Camera-type eye (tissue), 1 donor: ENCODE measurements at places on chromosomes 12 and 14. TPM values are rescaled to one million over a fixed set of nuclear protein-coding genes. Genes with fewer than 3 reads are reported as not detected.

The TMBIM6 gene
- 310 TPM for total RNA-seq

The COCH gene
- total RNA-seq, result 37.7 TPM

The CCDC38 gene
- total RNA-seq, result 0.27 TPM

The AMDHD1 gene
- 5.8 TPM for total RNA-seq

The LALBA gene
- total RNA-seq, result not detected

The EML1 gene
- total RNA-seq, result 187 TPM

The AVPR1A gene
- 25.7 TPM for total RNA-seq

The P2RX2 gene
- not detected for total RNA-seq

The PELI2 gene
- 39.3 TPM for total RNA-seq

The TTC6 gene
- total RNA-seq, result 0.88 TPM

The PTPN21 gene
- 21.6 TPM for total RNA-seq

The SLC15A4 gene
- total RNA-seq, result 63.1 TPM

The BIN2 gene
- 4.2 TPM for total RNA-seq

The KRT6C gene
- not detected for total RNA-seq

The RERGL gene
- total RNA-seq, result 0.99 TPM

The RNF212B gene
- not detected for total RNA-seq

The LRRK2 gene
- total RNA-seq, result 19.8 TPM

The XPOT gene
- total RNA-seq, result 75.8 TPM

The VRTN gene
- total RNA-seq, result not detected

The RHEBL1 gene
- 0.77 TPM for total RNA-seq

The CLEC1A gene
- total RNA-seq, result 3.7 TPM

The SMIM41 gene
- total RNA-seq, result not detected

The TGM1 gene
- total RNA-seq, result 6.2 TPM

The GARIN6 gene
- not detected for total RNA-seq

The PA2G4 gene
- 85.4 TPM for total RNA-seq

The GPR137C gene
- 42.0 TPM for total RNA-seq

The PRH2 gene
- not detected for total RNA-seq

The SERPINA10 gene
- total RNA-seq, result not detected

The SYNE3 gene
- 10.5 TPM for total RNA-seq

The TXNDC16 gene
- total RNA-seq, result 37.0 TPM

The GMPR2 gene
- 62.6 TPM for total RNA-seq

The CCDC177 gene
- 3.7 TPM for total RNA-seq

The ABHD12B gene
- 10.2 TPM for total RNA-seq

The EFS gene
- 33.1 TPM for total RNA-seq
